ENCODE measurements at places on chromosomes 6 and 20. TPM values are rescaled to one million over a fixed set of nuclear protein-coding genes. Genes with fewer than 3 reads are reported as not detected.

The GTSF1L gene
- not detected for total RNA-seq

The NKAIN4 gene
- total RNA-seq = not detected

The SH3BGRL2 gene
- total RNA-seq = 8.3 TPM

The EYA4 gene
- 2.9 TPM for total RNA-seq

The ZNF831 gene
- total RNA-seq = not detected

The PCSK2 gene
- total RNA-seq = not detected

The PSORS1C2 gene
- total RNA-seq = not detected

The SYNDIG1 gene
- not detected for total RNA-seq

The DNAH8 gene
- not detected for total RNA-seq

The C6orf58 gene
- not detected for total RNA-seq

The DNMT3B gene
- total RNA-seq = 1.7 TPM

The PBOV1 gene
- total RNA-seq = not detected

The FAM217B gene
- total RNA-seq = 2.9 TPM

The SULF2 gene
- 22.7 TPM for total RNA-seq
